Sigmoid colon (tissue), 7 donors: ENCODE measurements at places on chromosomes 12 and 14. TPM values are rescaled to one million over a fixed set of nuclear protein-coding genes. Genes with fewer than 3 reads are reported as not detected.

- no peak for DNase-seq
These were observed 44.2 kb downstream of the SOCS2 start for GRCh38 chr12:93616584-93617101.

- no peak for DNase-seq
These were observed 406 bp downstream of the PARP2 start for GRCh38 chr14:20343862-20344220.

DNA sequence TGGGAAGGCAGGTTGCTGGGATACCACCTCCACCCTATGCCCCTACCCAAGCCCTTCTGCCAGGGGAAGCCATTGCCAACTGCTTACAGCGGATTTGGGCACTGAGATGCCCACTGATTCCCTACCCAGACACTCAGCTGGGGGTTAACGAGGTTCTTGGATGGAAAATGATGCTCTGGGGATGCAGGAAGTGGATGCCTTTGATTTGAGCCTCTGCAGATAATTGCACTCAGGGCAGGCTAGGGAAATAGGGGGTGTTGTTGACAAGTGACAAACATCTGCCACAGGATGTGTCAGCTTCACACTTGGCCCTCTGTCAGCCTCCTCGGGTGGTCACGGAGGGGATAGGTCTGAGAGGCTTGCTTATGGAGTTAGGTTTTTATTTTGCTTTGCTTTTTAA, 57.4 kb downstream of the RPH3A start:
- DNase-seq, result no peak

GRCh38 chr12:55847033-55847432, 4.3 kb upstream of the MMP19 start:
- peak; percentile 78 for DNase-seq

- peak; percentile 72 for DNase-seq
These were observed 557 bp downstream of the COPS7A start for GRCh38 chr12:6724409-6724797.

- DNase-seq, result no peak
These were observed 191.1 kb downstream of the GRIN2B start for GRCh38 chr12:13790317-13790716.

GRCh38 chr14:24439830-24440605, 2.6 kb downstream of the SDR39U1 start:
- DNase-seq, result peak; percentile 68

GRCh38 chr12:52207106-52207505, 15.3 kb upstream of the KRT80 start:
- DNase-seq, result peak; percentile 50

- no peak for DNase-seq
These were observed 70.3 kb downstream of the STAB2 start for GRCh38 chr12:103657331-103657730.

DNA sequence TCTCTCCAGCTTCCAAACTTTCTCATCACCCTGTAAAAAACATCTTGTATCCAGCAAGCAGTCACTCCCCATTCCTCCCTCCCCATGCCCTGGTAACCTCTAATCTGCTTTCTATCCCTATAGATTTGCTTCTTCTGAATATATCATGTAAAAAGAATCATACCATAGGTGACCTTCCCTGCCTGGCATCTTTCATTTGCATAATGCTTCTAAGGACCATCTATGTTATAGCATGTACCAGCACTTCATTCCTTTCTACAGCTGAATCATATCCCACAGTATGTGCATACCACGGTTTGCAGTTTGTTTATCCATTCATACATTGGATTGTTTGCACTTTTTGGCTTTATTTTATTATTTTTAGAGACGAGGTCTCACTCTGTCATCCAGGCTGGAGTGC, 22.9 kb upstream of the VPS37B start:
- no peak for DNase-seq

DNA sequence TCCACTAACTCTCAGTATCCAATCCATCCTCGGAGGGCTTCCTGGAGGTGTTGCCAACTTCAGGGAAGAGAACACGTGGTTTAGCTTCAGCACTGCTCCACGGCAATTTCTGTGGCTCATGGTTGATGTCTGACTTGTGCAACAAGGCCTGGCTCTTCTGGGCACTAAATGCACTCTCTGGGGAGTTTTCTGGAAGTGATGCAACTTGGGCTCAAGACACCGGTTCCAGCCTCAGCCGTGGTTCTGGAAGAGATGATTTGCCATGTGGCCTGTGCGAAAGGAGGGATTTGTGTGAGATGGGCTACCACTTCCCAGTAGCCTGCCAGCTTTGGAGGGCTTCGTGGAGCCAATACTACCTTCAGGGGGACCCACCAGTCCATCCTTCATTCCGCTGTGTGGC, 118.6 kb upstream of the RTL1 start:
- DNase-seq, result peak; percentile 21

GRCh38 chr12:72077111-72077820, 138.6 kb downstream of the TPH2 start:
- no peak for DNase-seq

GRCh38 chr14:68621400-68622365, 171.2 kb downstream of the ZFP36L1 start:
- no peak for DNase-seq

- DNase-seq, result no peak
These were observed 369.1 kb downstream of the PRKD1 start for GRCh38 chr14:29558516-29558915.

DNA sequence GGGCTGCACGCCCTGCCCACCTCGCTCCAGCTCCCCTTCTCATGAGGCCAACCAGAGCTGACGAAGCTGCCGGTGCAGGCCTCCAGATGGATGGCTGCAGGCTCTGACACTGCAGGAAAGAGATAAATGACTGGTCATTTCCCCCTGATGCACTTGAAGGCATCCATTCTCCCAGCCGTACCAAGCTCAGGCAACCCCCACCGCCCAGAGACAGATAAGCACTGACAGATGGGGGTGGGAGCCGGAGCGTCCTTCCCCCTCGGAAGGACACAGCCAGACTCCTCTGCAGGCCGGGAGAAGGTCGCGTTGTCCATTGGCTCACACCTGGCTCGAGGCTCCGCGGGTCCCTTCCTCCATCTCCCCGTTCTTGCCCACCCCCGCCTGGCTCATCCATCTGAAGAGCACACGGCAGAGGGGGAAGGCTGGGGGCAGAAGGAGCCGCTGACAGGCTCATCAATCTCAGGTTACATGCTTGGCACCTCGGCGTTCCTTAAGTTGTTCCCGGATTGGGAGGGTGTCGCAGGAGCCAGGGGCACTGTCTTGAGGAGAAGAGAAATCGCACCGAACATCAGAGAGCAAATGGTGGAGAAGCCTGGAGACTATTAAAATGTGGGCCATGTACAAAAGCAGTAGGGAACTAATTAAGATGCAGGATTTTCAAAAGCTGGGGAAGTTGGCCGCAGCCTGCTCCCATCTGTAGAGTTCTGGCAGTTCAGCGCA, 151.6 kb downstream of the DPF3 start:
- no peak for DNase-seq

- no peak for DNase-seq
These were observed 31.0 kb upstream of the SLC38A1 start for GRCh38 chr12:46299851-46300250.

DNA sequence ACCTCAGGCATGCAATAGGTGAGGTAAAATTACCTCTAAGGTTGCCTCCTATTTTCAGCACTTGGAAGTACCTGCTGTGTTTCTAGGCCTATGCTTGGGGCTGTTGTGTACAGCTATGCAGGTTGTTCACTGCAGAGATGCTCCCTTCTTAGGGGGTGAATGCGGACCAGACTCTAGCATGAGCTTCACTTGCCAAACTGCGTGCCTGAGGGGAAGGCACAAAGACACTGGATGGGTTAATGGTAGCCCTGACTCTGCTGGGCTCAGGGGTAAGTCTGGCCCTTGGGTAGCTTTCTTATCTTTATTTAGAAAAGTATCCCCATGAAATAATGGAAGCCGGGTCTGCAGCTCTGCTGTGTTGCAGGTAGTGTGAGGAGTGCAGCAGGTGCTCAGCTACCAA, 35.7 kb downstream of the B4GALNT3 start:
- no peak for DNase-seq

DNA sequence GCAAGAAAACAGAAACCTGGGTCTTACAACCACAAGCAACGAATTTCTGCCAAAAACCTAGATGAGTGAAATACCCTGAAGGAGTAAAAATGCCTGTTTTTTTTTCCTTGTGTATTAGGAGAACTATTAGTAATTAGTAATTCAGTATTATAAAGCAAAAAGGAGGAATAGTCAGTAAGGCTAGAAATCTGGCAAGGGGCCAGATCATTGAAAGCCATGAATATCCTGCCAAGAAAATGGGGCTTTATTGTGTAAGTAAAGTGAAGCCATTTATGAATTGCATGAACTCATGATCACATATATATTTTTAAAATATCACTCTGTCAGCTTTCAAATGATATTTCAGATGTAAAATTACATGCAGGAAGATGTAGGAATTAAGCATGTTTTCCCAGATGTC, 57.9 kb downstream of the TXNDC16 start:
- no peak for DNase-seq

GRCh38 chr12:6975297-6976032, 4.8 kb downstream of the EMG1 start:
- peak; percentile 35 for DNase-seq

Gene MYO1A
- total RNA-seq, result 0.71 TPM

Gene TEX52
- not detected for total RNA-seq

Gene PLEK2
- 0.16 TPM for total RNA-seq

Gene PRB2
- not detected for total RNA-seq

Gene ARHGAP9
- 4.4 TPM for total RNA-seq
